ENCODE measurements at places on chromosomes 16 and 17.

DNA sequence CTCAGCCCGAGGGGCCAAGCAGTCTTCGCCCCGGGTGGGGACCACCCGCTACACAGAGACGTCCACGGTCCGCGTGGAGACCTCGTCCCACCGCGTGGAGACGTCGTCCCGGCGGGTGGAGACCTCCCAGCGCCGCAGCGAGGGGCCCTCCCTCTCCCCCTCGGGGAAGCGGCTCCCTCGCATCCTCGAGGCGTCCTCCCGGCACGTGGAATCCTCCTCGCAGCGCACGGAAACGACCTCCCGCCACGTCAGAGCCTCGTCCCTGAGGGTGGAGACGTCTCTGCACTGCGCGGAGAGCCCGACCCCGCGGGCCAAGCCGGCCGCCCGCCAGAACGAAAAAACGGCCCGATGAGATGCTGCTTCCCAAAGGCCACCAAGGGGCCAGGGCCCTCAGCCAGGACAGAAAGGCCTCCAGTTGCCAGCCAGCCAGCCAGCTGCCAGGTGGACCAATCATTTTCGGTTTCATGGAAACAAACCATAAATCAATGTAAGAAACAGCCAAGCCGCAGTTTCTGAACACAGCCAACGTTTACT lies 424 bp downstream of the C17orf100 start:
- DNase-seq = no peak

GRCh38 chr16:12801511-12802042 lies 2.1 kb downstream of the CPPED1 start:
- DNase-seq = peak; percentile 38

DNA sequence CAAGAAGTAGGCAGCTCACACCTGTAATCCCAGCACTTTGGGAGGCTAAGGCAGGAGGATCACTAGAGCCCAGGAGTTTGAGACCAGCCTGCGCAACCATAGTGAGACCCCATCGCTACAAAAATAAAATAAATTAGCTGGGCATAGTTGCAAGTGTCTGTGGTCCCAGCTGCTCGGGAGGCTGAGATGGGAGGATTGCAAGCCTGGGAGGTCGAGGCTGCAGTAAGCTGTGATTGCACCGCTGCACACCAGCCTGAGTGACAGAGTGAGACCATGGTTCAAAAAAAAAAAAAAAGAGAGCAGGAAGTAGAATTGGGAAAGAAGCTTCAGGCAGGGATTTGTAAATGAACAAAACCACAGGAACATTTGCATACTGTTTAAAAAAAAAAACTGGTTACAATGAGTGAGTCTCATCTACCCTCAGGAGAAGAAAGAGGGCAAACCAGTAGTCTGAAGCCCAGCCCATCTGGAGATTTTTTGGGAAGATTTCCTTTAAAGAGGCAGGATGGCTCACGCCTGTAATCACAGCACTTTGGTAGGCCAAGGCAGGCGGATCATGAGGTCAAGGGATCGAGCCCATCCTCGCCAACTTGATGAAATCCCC lies 7.9 kb downstream of the MPV17L start:
- no peak for DNase-seq

DNA sequence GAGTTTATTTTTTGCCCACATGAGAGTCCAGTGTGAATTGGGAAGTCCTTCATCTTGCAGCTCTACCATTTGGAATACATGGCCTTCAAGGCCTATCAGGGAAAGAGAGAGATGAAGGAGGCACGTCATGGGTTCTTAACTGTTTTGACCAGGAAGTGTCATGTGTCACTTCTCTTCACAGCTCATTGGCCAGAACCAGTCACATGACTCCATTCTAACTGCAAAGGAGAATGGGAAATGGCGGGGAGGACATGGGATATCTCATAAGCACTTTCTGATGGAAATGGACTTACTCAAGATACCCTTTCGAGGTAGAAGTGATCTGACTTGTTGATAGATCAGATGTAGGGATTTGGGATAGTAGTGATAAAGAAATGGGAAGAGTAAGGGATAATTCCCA lies 57.9 kb upstream of the CES5A start:
- DNase-seq = no peak

DNA sequence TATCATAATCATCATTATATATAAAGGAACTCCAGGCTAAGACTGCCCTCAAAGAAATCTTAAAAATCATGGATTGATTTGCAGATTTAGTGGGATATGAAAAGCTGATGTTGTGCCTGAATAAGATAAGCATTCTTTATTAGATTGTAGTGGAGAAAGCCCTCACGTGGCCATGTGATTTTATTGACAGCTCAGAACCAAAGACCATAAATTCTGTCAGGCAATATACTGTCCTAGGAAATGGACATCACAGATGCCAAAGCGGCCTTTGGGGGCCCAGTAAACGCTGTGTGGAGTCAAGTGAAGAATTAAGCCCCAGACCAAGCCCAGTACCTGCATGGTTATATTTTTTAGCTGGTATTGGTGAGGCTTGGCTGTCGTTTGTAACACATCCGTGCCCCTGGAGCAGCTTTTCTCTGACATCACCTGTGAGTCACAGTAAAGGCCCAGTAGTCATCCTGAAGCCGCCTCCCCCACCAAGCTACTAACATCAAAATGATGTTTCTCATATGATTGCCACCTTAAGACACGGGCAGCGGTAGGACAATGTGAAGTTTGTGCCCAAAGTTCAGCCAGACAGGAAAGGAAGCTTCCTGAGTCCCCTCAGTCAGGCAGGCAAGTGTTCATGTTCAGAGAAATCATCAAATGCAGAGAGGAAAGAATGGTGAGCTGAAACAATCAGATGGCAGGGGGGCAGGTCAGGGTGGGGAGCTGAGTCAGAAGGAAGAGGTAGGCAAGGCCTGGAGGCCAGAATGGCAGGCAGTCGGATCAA lies 209.4 kb downstream of the IRX3 start:
- DNase-seq = no peak

DNA sequence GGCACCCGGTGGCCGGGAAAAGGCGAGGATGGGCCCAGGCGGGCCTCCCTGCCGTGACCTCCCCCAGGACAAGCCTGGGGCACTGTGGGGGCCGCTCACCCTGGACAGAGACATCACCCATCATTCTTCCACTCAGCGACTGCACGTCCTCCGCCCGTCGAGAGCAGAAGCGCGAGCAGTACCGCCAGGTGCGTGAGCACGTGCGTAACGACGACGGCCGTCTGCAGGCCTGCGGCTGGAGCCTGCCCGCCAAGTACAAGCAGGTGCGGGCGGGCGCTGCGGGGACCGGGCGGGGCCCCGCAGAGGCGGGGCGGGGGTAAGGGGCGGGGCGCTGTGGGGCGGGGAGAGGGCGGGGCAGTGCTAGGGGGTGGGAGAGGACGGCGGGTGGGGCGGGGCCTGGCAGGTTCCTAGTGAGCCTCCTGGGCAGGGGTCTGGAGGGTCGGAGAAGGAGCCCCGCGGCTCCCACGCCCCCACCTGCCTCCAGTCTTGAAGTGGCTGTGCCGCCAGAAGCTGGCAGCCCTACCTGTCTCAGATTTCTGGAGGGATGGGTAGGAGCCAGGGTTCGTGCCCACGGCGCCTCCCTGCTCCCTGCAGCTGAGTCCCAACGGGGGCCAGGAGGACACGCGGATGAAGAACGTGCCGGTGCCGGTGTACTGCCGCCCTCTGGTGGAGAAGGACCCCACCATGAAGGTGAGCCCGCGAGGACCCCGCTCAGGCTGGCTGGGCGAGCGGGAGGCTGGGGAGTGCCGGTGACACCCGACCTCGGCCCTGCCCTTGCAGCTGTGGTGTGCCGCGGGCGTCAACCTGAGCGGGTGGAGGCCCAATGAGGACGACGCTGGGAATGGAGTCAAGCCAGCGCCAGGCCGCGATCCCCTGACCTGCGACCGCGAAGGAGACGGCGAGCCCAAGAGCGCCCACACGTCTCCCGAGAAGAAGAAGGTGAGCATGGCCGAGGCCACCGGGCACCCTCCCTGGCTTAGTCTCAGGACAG lies 7.5 kb downstream of the NME3 start:
- DNase-seq = no peak

Data from GM12892 (cell line).